ENCODE measurements at places on chromosomes 12 and 14.

GRCh38 chr12:7905071-7905470 lies 30.9 kb downstream of the SLC2A3 start:
- no peak for DNase-seq

DNA sequence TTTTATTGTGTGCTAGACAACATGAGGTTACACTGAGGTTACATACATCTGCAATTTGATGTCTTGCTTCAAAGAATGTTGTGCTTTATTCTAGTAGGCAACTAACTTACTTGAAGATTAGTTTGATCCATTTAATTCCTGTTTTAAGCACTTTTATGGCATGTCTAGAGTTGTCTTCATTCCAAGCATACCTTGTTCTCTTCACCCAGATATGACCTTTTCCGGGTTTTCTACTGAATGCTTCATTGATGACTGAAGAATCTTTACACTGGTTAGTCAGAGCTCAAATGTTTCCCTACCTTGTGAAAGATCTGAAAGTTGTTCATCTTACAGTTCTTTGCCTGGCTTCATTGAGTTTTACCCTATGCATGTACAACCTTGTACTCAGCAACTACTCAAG lies 274.0 kb upstream of the KITLG start:
- DNase-seq = no peak

- no peak for DNase-seq
Measured at GRCh38 chr14:51201890-51202289, 38.2 kb upstream of the TMX1 start.

DNA sequence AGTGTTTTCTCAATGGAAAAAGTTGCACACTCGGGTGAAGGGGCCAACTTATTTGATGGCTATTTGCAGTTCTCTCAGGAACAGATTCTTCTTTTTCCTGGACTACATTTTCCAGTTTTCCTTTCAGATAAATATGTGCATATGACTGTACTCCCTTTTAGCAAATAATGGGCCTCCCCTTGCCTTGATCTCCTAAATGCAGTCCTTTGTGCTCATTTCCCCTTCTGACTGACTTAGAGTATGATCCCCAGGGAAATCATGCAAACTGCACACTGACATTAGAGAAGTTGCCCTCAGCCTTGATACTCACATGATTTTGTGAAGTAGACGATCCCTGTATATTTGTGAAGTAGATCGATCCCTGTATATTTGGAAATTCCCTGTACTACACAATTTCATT lies 492.9 kb upstream of the NOVA1 start:
- no peak for DNase-seq

GRCh38 chr12:275812-276211 lies 13.2 kb upstream of the SLC6A13 start:
- DNase-seq = no peak

DNA sequence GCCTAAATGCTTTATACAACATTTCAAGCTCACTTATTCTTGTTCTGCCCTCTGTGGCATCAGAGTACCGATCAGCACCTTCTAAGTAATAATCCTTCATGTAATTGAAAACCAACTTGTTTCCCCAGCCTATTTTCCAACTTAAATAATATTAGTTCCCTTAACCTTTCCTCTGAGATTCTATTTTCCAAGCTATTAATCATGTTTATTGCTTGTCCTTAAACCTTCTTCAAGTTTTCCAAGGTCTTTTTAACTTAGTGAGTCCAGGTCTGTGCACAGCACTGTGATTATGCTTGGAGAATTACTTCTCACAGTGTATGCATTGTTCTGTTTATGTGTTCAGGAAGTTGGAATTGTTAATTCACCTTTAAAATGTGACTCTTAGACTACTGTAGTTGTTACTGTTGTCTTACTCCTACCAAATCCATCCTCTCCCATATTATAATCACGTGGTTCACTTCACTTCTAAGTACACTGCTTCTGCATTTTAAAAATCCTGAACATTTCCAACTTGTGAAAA lies 1039.3 kb upstream of the FOXG1 start:
- DNase-seq = no peak

DNA sequence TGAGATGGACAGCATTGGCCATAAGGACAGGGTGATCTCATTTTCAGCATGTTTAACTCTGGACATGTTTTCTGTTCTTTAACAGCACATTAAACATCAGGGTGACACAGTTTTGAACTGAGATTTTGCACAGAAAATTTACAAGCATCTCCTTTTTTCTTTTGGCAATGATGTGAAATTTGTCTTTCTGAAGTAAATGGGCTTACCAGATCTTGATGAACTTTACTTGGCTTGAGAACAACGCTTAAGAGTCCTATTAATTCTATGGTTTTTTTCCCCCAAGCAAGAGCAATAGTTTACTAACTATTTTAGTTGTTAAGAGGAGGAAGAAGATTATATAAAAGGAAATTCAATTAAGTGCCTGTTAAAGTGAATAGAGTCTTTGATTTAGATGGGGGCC lies 491.0 kb downstream of the SNAPC1 start:
- DNase-seq = no peak

DNA sequence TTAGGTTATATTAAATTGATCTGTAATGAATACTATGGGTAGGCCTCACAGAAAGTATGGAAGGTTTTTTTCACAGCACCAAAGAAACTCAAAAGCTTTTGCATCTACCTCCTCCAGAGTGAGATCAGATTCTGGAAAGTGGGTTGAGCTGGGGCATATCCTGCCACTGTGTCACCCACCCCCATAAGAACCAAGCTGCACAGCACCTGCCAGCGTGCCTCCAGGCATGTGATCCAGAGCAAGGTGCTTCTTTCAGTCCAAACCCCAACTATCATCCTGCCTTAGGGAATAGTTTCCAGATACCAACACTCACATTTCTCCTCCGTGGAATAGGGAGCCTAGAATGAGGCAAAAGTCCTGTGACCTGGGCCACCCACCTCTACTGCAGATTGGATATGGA lies 42.6 kb upstream of the PRB2 start:
- no peak for DNase-seq

- DNase-seq = no peak
Measured at GRCh38 chr14:68822926-68823325, 30.1 kb upstream of the ZFP36L1 start.

DNA sequence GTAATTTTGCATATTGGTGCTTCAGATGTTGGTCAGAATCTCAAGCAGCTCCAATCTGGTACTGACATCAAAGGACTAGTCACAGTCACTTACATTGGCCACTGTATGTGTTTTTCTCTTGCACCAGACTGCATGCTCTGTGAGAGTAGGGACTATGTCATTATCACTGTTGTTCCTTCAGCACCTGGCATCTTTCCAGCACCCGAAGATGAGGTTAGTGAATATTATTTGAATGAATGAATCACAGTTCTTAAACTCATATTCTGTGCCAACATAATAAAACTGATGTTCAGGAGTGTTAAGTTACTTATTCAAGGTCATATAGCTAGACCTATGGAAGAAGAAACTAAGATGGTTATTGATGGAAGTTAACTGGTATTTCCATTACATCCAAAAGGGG lies 204.5 kb upstream of the TBX3 start:
- no peak for DNase-seq

GRCh38 chr12:45170456-45171042 lies 45.3 kb upstream of the ANO6 start:
- DNase-seq = peak; percentile 87

GRCh38 chr14:23521785-23522640 lies 29.6 kb downstream of the ZFHX2 start:
- no peak for DNase-seq

DNA sequence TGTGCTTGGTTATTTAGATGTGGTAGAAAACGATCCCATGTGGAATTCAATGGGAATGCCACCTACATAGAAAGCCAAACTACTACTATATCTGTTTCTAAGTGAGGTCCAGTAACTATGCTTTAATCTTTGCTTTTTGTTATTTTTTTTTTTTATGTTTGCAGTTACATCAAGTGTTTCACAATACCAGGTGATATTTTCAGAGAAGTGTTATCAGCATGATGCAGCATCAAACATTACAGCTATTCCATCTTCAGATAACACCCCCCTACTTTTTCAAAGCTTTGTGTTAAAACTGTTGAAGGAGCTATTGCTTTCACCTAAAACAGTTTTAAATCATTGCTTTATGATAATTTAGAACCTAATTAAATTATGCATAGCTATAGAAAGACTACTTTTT lies 163.8 kb upstream of the SLC16A7 start:
- DNase-seq = no peak

- no peak for DNase-seq
Measured at GRCh38 chr12:89493670-89494302, 30.8 kb downstream of the GALNT4 start.

DNA sequence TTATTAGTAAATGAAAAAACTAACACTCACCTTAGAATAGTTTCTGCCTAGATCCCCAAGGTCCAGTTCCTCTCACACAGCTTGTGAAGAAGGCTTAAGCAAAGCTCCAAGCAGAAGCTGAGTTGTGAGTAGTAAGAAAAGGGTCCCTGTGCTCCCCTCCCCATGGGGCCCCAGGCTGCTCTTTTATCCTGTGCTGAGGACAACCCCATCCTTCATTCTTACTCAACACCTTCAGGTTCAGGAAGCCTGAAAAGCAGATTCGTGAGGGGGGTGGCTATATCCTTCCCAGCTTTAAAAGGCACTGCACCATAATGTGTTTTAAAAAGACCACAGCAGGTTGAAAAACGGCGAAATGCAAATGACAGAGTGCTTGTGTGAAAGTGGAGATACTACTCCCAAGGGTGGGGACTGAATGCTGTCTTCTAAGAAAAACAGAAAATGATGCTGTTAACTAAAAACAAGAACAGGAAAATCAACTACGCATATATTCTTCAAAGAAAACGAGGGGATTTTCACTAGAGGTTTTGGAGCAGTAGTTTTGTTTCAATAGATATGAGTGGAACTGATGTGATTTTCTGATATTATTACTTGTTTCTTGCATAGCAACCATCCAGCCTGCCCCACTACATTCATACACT lies 182.7 kb downstream of the KTN1 start:
- no peak for DNase-seq

GRCh38 chr12:122882908-122883558 lies 12.9 kb downstream of the VPS37B start:
- peak; percentile 21 for DNase-seq

GRCh38 chr14:96251656-96252155 lies 4.3 kb upstream of the BDKRB1 start:
- no peak for DNase-seq

Measured in islet precursor cell (in vitro differentiated cells).